ENCODE measurements at places on chromosomes 2 and 18.

DNA sequence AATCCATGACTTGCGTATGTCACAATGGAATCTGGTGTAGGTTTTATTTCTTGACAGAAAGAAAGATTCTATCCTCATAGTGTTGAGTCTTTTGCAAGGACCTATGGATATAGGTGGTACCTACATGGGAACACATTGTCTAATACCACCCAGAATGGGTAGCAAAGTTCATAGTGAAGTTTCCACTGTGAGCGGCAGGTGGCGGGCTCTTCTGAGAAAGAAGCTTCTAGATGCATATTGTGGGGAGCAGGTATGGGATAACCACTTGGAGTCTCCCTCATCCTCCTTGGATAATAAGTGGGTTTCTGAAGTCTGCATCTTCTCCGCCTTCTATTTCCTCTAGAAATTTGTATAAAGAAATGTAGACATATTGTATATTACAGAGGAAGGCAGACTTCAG, 44.9 kb downstream of the LINC00305 start:
- DNase-seq = no peak

DNA sequence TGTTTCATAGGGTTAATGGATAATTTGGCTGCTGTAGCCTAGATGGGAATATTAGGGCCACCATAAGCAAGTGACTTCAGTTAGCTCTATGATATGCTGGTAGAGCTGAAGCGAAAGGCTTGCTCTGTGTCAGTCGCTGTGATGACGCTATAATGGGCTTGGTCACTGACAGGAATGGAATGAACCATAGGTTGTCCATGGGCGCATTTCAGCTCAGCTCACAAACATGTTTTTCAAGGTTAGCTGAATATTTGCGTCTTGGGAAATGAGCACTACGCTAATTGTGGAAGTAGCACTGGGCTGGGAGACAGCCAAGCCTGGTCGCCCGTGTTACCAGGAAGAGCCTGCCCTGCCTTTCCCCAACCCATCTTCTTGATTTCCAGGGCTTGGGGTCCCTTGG, 3.2 kb upstream of the MYO7B start:
- no peak for DNase-seq

- no peak for DNase-seq
Observed at GRCh38 chr2:673615-674320, 3.4 kb downstream of the TMEM18 start.

DNA sequence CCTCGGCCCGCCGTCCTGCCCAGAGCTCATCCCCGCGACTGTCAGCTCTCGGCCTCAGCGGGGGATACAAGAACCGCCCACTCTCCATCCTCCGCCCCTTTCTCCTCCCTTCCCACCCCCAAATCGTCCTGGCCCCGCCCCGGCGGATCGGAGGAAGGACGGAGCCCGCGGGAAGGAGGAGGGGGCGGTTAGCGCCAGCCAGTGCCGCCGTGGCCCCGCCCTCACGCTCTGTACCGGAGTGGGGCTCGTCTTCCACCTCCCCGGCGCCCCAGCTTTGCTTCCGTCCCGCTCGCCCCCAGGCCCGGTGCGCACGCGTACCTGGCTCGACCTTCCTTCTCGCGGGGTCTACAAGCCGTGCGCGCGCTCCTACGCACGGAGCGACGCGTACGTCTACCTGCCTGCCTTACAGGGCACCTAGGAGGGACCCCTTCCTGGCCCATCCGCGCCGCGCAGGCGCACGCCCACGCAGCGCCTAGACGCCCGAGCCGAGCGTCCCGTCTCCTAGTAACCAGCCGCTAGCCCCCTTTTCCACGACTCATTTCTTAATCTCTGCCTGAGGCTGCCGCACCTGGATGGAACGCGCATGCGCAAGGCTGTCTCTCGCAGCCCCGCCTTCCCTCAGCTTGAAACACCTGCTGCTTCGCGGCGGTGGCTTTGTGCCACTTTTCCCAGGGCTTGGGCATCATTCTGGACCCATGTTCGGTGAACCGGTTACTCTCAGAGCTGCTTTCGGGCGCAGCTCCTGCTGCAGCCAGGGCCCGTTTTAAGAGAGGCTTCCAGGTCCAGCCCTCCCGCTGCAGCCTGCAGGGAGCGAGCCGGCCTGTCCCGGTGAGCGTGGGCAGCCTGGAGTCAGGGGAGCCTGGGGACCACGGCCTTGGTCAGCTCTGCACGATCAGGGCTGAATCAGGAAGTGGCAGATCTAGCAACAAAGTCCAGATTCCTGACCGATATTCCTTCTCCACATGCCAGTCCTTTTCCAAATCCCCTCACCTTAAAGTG, at the start of gene C2orf15:
C2orf15 (plus strand) TSS at position 598 of the 999 bp plus-strand sequence. CDS start 8,852 bp downstream, outside the sequence.
- DNase-seq = peak; percentile 78

GRCh38 chr2:139155991-139156390, 375.8 kb upstream of the NXPH2 start:
- no peak for DNase-seq

DNA sequence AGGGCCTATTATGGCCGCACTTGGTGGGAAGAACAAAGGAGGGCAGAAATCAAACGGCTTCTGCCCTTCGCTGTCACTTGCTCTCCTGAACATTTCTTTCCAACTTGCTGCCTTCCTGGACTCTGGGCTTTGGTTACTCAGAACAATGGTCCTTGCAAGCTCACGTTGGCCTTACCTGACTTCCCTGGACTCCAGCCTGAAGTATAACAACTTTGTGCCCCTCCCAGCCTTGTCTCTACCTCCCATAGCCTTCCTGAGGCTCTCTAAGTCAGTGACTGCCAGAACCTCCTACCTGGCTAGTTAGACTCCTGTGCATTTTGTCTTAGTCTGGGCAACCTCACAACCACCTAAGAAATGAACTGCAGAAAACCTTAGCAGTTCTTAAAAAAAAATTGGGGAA, 30.2 kb upstream of the ITPRID2 start:
- DNase-seq = no peak

DNA sequence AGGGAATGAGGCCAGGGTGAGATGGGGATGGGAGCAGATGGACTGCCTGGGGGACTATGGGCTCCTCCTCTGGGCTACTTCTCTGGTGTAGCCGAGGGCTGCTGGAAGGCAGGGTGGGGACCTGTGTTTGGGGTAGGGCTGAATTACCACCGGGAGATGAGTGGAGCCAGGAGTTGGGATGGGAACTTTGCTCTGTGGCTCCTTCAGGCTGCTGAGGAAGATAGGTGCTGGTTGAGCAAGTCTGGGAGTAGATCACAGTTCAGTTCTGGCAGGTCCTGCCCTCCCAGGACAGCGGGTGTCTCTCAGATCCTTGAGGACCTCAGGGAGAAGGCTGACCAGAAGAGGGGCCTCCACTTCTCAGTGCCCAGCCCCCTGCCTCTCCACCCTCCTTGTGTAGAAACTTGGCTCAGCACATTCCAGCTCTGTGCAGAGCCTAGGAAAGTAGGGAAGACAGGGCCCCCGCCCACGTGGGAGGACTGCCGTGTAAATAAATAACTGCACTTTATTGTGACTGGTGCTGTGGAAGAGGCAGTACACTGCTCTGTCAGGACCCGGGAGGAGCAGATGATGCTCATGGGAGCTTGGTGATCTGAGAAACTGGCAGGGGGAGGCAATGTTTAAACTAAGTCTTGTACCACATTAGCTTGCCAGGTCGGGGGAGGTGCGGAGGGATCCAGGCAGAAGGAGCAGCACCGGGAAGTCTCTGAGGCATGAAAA, 15.3 kb downstream of the TET3 start:
- peak; percentile 31 for DNase-seq

DNA sequence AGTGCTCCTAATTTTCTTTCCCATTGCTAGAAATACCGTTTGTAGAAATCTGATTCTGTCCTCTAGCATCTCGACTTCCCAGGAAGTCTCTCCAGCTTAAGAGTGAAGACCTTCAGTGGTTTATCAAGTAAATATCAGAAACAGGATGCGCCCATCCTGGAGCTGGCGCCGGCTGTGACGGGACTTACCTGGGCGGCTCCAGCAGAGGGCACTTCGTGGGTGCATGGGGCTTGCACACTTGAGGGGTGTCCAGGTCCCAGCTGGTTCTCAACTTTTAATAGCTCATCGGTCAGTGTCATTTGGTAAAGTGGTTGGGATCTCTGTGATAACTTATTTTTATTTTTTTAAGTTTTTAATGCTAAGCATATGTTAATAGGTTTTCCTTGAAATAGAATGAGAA, 167.0 kb upstream of the TPO start:
- DNase-seq = no peak

DNA sequence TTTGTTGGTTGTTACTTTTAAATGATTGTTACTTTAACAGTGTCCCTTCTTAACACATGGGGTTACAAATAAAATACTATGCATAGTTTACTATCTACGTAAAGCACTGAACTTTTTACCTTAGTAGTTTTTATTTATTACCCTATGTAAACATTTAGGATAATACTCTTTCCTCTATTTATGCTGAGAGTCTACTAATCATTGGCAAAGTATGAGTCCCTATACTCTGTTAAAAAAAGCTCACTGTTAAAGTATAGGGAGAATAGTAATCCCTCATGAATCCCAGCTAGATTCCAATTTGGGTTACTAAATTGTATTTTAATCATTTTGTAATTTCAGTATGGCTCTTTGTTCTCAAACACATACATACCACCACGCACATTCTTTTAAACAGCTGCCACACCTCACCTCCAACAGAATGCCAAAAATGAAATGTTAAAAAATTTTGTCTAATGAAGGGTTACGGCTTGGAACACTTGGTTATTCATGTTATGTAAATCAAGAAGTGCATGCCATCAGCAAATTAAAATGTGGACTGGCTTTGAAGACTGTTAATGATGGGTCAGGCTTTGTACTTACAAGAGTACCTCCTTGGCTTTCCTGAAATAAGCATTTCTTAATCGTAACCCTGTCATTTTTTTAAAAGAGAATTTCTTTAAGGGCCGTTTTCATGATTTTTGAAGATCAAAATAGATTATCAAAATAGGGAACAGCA, 104.9 kb downstream of the TMEM247 start:
- DNase-seq = no peak

DNA sequence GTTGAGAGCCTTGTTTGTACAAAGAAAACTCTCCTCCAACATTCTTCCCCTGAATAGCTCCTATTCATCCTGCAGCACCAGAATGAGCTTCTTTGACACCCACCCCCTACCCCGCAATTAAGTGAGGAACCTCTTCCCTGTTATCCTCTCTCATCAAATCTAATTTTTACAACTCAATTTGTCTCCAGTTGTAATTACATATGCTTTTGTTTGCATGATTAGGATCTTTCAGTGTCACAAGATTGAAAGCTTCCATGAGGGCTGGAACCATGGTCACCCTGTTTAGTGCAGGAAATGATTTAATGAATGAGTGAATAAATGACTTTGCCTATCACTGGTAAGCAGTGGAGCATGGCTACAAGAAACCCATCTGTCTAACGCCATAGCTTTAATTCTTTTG, 334.6 kb upstream of the KLHL29 start:
- DNase-seq = no peak

- no peak for DNase-seq
Observed at GRCh38 chr2:203612246-203612645, 77.1 kb upstream of the RAPH1 start.

DNA sequence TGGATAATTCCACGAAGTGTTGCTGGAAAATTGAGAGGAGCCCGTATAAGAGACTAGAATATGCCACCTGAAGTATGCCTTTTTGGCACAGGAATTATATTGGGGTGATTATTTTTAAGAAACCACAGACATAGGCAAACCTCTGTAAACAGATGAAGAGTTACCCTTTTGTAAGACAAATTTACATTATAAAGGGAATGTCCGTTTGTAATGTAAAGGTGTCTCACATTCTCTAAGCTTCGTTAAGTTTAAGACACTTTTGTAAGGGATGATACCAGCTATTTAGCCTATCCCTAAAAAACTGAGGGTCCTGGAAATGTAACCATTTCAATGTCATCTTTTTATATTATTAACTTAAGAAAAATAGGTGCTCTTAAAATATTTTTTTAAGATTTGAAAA, 432.8 kb upstream of the SYT4 start:
- DNase-seq = no peak

GRCh38 chr18:49788327-49788898, 24.9 kb downstream of the ACAA2 start:
- no peak for DNase-seq

- no peak for DNase-seq
Observed at GRCh38 chr2:12715258-12716031, 1.3 kb upstream of the TRIB2 start.

DNA sequence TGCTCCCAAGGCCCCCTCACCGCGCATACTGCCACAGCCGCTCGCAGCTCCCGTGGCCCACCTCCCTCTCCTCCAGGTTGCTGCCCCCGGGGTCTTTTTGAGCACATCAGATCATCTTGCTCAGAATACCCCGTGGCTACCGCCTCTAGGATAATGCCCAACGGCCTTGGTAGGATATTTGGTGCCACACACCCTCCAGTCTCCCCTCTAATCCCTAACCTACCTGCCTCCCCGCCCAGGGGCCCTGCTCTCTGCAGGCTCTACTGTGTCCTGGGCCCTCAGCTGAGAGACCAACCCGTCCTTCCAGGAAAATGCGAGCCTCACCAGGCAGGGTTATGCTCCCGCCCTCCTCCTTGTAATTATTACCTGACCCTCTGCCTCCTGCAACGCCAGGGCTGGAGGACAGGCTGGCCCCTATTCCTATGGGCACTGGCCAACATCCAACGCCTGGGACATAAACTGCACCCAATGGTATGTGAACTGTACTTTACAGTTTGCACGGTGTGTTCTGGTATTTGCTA, 1.5 kb upstream of the MTCL1 start:
- DNase-seq = no peak

GRCh38 chr2:109402980-109403840, 210.6 kb downstream of the SEPTIN10 start:
- DNase-seq = no peak

- no peak for DNase-seq
Observed at GRCh38 chr2:202624133-202624532, 10.6 kb upstream of the FAM117B start.

DNA sequence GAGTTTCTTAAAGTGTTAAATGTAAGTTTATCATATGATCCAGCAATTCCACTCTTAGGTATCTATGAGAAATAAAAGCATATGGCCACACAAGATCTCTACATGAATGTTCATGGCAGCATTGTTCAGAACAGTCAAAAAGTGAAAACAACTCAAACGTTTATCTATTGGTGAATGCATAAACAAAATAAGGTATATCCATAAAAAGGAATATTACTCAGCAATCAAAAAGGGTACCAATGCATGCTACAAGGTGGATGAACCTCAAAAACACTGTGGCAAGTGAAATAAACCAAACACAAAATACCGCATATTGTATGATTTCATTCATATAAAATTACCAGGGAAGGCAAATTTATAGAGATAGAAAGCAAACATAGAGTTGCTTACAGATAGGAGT, 337.6 kb downstream of the PIK3C3 start:
- no peak for DNase-seq

GRCh38 chr2:240568678-240569522, 616 bp downstream of the RNPEPL1 start:
- DNase-seq = no peak

DNA sequence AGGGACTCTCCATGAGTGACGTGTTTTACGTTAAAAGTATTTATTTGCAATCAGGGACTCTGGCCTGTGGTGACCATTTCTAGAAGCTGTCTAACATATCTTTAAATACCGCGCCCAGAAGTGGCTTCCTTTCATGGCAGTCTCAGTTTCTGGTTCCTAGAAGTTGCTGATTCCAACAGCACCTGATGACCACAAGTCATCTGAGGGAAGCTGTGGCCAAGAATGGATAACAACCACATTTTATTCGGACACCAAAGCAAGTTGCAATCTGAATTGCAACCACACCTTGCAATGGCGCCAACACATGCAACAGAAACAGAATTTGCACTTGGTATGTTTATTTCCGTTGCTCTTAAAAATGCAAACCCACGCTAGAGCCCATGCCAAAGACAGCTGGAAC, 33.1 kb downstream of the MEX3C start:
- no peak for DNase-seq

GRCh38 chr2:32652555-32653209, 24.8 kb downstream of the TTC27 start:
- no peak for DNase-seq

Data from spinal cord (tissue), 10 donors.